ENCODE measurements at places on chromosomes 7 and 10.

DNA sequence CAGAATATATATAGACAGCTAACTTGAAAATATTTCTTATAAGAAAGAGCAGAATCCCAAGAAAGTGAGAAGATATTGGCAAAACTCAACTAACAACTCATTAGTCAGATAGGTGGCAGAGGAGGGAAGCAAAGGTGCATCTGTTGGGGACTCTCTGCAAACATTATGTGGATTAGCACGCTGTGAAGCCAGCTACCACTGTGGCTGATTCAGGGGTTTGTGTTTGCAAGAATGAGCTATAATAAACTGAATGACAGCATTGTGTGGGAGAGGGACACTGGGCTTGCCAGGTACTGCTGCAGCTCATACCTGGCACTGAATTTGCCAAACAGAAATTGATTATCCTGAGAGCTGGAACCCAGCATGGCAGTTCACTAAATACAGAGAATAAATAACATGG lies 170.3 kb upstream of the MINDY3 start:
- DNase-seq: no peak

- no peak for DNase-seq
Observed at GRCh38 chr10:47098964-47099363, 187.7 kb downstream of the PTPN20 start.

- DNase-seq: no peak
Observed at GRCh38 chr7:125605241-125605640, 675.6 kb upstream of the POT1 start.

DNA sequence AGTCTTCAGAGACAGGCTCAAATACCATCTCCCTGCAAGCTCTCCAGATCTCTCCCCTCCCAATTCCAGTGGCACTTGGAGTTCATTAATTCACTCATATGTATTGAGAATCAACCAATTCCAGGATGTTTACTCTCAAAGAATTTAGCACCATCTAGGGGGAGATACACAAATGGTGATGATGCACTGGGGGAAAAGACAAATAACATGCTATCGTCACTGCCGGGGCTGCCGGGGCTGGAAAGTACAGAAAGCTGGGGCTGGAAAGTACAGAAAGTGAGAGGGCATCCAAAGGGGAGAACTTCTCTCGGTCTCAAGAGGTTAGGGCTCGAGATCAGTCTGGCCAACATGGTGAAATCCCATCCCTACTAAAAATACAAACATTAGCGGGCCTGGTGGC lies 118.7 kb downstream of the MKX start:
- DNase-seq: no peak
